ENCODE measurements at places on chromosomes 1 and 21.

DNA sequence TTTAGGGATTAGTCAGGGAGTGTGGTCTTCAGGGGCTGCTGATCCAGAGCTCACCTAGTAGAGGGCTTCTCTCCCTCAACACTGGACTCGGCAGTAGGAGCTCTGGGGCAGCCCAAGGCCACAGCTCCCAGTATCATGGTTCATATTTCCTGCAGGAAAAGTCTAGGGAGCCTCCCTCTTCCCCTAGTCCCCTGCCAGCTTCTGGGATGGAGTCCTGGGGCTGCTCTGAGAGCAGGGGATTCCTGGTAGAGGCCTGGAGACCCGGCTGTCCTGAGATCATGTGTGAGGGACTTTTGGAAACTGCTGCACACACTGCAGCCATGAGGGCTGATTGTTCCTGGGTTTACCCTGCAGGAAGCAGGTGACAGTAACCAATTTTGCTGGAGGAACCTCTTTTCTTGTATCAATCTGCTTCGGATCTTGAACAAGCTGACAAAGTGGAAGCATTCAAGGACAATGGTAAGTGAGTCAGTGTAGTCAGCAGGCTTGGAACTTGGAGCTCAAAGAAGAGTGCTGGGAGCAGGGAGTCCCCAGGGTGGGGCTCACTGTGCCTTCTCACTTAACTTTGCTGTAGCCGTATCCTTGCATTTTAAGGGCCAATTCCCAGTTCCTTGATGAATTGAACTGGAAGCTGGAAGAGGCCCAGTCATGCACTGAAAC lies 16.3 kb downstream of the STRIP1 start:
- DNase-seq = no peak

DNA sequence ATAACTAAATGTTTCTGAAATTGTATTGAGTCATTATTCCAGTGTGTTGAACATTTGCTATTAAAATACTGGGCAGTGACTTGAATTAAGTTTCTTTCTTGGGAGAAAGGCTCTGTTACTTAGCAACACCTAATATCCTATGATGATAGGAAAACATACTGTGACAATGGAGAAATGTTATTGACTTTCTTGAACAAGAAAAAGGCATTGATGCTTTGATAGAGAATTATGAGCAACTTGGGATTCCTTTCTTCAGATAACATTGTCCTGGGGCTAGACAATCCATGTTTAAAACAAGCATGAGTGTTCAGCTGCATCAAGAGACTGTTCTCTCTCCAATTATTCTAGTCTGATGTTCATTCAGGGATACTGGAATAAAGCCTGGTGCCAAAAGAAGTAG lies 215.9 kb upstream of the L1TD1 start:
- no peak for DNase-seq

DNA sequence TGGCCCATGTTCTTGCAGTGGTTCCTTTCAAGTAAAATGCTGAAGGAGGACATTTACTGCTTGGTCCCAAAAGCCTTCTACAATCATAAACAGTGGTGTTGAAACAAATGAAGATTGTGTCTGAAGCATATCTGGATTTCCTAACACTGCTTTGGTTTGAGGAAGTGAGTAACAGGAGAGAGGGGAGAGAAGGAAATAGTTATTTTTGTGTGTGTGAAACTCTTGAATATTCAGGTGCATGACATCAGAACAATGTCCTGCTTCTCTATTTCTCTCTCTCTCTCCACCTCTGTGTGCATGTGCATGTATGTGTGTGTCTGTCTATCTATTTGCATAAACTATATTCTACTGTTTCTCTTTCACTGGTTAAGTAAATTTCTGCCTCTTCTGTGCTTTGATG lies 61.4 kb upstream of the TNFSF18 start:
- DNase-seq = no peak

DNA sequence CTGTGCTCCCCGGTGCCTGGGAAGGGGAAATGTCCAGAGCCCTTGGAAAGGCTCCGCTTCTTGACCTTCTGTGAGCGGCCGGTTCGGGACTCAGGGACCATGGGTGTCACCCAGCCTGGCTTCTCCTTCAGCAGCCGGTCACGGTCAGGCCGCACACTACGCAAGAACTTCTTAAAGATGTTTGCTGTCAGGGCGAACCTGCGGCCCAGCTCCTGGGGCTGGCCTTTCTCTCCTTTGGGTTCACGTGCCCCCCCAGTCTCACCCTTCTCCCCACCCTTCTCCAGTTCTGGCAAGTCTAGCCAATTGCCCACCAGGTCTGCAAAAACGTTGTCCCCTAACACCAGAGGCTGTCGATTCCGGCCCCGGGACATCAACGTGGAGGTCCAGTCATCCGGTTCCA lies 12.1 kb downstream of the INKA2 start:
- DNase-seq = no peak

- no peak for DNase-seq
Measured at GRCh38 chr1:235511470-235512240, 7.4 kb upstream of the B3GALNT2 start.
